ENCODE measurements at places on chromosomes 16 and 17.

- no peak for DNase-seq
Observed at GRCh38 chr16:69773260-69773947, 11.3 kb downstream of the WWP2 start.

DNA sequence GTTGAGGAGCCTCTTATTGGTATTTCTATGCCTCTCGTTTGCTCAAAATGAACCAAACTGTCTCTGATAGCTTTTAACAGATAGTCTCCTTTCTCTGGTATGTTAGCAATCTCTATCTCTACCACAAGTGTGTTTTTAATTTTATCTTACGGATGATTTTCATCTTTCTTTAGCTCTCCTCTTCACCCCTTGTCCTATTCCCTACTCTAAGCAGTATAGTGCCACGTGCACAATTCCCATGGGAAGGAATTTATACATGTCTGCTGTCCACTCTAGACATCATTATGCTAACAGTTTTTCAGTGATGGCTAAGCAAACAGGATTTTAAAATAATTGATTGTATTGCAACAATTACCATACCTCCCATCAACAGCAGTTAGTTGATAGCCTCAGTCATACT is 177.3 kb downstream of the CYB561 start:
- DNase-seq, result no peak

DNA sequence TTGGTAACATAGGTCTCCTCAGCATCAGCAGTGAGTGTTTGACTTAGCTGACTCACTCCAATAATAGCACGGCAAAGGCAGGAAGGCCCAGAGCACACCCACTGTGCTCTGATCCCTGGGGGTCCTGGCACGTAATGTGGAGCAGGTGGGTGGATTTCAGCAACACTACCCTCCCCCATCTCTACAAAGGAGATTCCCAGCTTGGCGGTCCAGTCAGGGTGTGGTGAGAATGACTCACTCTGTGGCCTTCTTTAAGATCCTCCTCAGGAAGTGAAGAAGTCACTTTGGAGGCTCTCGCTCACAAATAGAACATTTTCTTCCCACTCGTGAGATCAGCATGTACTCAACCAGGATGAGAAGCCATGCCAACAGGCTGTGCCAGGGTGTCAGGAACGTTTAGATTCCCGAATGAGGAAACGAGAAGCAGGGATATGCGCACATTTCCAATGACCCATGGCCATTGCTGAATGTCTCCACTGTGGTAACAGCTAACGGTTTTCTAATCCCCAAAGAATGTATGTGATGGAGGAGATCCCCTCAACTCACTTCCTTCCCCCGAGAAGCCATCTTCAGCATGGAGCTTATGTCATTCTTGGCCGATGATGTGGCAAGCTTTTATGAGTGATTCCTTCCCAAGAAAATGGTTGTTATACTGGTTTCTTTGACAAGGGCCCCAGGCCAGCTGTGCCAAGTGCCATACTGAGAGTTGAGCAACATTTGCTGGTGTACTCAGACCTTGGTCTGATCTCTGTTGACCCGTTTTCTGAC is 365.2 kb downstream of the C16orf95 start:
- peak; percentile 12 for DNase-seq

DNA sequence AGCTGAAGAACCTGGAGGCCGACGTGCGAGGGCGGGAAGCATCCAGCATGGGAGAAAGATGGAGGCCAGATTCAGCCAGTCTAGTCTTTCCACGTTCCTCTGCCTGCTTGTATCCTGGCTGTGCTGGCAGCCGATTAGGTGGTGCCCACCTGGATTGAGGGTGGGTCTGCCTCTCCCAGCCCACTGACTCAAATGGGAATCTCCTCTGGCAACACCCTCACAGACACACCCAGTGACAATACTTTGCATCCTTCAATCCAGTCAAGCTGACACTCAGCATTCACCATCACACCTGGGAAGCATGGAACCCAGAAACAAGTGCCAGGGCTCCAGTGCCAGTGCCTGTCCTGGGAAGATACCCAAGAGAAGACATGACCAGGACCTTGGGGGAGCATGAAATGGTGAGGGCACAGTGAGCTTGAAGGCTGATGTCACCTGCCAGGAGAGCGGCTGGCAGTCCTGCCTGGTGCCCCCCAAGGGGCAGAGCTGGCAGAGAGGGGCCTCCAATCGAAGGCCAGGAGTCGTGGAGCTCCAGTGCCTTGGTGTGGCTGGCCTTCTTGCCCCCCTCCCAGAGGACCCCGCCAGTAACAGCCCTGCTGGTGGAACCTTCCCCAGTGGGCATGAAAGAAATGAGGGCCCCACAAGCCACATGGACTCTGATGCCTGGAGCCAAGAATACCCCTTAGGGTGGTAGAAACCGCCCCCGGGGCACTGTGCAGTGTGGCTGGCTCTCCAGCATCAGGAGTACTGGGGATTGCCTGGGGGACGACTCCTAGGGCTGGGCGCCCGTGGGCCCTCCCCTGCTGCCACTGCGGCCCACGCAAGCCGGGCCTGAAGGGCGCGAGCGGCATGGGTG is 643 bp upstream of the NPB start:
- no peak for DNase-seq

GRCh38 chr17:32396343-32396742 is 46.4 kb downstream of the ZNF207 start:
- no peak for DNase-seq

DNA sequence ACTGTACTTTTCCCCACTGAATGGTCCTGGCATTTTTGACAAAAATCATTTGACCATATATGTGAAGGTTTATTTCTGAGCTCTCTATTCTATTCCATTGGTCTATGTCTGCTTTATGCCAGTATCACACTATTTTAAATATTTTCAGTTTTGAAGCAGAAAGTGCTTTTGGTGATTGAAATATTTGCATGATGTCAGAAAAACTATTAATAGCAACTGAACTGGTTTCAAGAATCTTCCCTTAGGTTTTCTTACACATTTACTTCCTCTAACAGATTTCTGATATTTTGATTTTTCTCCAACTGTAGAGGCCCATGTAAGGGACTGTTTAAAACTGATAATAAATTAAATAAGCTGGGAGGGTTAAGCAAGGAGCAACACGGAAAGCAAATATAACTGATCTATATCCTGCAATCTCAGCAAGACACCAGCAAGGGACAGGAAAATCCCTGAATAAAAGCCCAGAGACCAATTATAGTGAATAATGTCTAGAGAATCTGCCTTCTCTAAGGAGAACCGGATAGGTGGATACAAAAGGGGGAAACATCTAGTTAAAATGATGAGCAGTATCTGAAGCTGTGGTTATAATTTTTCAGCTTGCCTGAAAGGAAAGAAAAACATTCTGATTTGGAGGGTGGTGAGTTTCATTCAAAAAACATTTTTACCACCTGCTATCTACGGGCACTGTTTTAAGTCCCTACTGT is 80.9 kb upstream of the STAC2 start:
- no peak for DNase-seq

GRCh38 chr17:75848523-75849278 is 4.5 kb upstream of the UNC13D start:
- no peak for DNase-seq

DNA sequence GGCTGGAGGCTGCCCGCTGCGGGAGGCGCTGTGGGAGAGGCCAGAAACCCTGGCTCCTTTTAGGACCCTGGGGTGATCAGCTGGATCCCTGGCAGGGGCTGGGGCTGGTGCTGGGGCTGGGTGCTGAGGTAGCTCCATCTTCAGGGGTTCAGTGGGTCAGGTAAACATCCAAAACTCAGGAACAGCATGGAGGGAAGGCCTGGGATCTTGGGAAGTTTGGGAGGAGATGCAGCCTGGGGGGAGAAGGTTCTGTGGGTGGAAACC is 21.0 kb downstream of the ADGRG5 start:
- no peak for DNase-seq

- no peak for DNase-seq
Observed at GRCh38 chr16:49411121-49411970, 37.7 kb downstream of the C16orf78 start.

GRCh38 chr16:83355570-83356218 is 452.1 kb upstream of the HSBP1 start:
- DNase-seq, result no peak

- DNase-seq, result no peak
Observed at GRCh38 chr16:19515757-19516156, 6.1 kb downstream of the GDE1 start.

- DNase-seq, result no peak
Observed at GRCh38 chr16:50668368-50669008, 12.6 kb downstream of the SNX20 start.

DNA sequence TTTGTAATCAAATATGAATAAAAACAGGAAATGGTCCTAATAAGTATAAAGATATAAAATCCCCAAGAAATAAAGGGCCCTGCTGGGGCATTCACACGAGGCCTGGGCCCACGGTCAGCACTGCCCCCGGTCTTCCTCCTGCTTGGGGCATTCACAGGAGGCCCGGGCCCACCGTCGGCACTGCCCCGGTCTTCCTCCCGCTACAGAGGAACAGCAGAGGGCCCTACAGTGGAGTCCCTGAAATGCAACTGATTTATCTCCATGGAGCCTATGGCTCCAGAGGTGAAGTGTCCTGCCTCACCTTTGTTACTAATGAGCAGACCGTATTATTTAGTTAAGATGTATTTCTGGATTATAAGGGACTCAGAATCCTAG is 46.5 kb downstream of the MAP1LC3B start:
- DNase-seq, result no peak

GRCh38 chr16:14244196-14245010 is 173.3 kb downstream of the MRTFB start:
- no peak for DNase-seq

DNA sequence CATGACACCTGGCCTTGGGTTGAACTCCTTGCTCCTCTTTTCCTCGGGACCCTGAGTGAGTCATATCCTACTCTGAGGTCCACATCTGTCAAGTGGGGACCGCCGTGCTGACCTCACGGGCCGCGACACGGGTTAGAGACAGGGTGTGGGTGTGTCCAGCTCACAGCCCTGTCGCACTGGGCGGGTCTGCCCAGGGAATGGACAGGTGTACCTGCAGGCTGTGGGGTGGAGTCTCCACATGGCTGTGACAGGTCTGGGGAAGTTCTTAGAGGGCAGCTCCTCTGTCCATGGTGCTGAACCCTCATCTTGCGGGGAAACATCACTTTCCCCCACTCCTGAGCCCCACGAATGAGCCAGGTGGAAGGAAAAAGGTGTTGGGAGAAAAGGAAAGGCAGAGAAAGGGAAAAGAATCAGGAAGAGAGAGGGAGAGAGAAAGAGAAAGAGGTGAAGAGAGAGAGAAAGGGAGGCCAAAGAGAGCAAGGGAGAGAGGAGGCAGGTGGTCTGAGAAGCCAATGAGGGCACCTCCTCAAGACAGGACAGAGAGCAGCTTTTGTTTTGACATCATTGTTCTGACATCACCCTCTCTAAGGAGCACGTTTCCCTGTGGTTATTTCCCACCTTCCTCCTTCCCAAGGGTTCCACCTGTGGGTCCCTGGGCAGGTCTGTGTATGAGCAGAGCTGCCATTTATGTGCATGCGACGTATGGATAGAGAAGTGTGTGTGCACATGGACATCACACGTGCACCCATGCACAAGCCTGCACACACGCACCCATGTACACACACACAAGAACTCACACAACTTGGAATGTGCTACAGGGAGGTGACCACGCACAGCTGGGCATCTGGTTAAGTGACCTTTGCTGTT is 32.6 kb upstream of the CBFA2T3 start:
- no peak for DNase-seq

DNA sequence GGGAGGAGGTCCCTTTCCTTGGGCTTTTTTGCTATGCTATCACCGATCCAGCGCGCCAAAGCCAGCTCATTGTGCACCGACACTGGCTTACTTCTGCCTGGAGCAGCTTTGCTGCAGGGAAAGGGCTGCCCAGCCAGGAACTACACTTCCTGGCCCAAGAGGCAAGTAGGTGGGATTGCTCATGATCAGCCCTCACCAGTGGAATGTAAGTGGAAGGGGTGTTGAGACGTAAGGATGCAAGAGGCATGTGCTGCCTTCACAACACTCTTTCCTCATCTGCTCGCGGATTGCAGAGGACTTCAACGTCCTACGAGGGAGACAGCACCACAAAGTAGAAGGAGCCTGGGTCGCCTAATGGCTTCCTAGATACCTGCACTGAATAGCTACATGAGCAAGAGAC is 104.3 kb upstream of the FOXF1 start:
- DNase-seq, result no peak

DNA sequence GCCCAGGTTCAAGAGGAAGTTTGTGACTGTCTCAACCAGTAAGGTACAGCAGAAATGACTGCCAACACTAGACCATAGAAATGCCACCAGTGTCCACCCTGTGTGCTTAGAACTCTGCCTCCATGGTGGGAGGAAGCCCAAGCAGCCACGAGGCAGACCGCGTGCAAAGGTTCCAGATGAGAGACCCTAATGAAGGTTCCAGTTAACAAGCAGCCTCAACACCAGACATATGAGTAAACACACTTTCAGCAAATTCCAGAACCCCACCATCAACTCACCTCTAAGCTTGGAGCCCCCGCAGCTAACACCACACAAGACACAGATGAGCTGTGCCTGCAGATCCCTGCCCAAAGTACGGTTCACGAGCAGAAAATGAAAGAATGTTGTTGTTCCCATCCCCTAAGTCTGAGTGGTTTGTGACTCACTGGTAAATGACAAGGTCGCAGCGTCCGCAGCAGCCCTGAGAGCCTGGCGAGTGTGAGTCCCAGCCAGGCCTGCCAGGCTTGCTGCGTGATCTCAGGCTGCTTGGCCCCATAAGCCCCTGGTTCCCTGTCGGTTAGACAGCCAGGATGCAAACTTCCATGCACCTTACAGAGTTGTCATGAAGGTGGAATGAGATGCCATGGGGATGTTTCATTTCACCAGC is 193.7 kb downstream of the C16orf95 start:
- DNase-seq, result no peak

DNA sequence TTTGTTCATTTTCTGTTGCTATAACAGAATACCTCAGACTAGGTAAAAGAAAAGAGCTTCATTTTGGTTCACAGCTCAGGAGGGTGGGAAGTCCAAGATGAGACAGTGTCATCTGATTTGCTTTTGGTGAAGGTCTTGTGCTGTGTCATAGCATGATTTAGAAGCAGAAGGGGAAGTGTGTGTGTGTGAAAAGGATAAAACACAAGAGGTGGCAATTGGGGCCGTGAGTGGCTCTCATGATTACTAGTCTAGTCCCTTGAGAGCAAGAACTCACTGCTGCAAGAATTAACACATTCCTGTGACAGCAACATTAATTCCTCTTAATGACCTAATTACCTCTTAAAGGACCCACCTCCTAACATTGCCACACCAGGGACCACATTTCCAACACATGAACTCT is 8.3 kb downstream of the SLC35G3 start:
- no peak for DNase-seq
